ENCODE measurements at places on chromosomes 13 and 19.

GRCh38 chr19:46614114-46614722 lies 10.7 kb downstream of the PTGIR start:
- peak; percentile 93 for DNase-seq

DNA sequence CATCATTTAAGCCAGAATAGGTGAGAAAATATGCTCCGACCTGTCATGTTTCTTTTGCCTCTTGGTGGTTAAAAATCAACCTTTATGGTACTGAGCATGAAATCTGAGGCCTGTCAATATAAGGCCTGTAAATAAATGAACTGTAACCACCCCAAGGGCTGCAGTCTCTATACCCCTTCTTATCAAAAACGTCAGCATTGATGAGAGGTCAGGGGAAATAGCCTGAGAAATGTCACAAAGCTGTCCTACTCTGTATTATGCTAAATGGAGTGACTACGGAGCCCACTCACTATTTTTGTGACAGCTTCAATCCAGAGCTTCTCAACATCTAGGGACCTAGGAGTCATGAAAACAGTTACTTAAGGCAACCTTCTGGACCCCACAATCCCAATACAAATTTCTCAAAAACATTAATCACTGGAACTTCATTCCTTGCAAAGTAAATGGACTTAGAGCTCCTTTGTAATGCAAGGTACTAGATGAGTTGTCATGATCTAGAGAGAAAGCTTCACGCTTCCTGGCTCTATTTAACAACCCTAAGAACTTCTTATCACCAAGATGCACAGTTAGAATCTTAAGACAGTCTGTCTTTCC lies 2.7 kb upstream of the RAP2A start:
- no peak for DNase-seq

GRCh38 chr13:23859904-23860303 lies 29.3 kb downstream of the MIPEP start:
- DNase-seq = no peak

DNA sequence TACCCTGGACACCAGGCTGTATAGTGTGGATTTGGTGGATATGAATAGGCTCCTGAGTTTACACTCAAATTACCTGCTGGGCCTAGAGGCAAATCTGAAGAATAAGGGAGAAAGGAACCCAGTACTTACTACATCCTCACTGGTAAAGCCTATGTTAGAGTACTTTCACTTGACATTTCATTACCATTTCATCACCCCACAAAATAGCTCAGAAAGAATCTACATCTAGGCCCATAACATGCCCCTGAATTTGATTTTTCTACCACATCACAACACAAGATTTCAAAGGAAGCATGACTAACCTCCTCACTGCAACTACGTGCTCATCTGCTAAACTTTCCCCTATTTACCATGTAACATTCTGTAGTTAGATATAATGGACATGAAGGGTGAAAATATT lies 43.3 kb downstream of the VWA8 start:
- no peak for DNase-seq

DNA sequence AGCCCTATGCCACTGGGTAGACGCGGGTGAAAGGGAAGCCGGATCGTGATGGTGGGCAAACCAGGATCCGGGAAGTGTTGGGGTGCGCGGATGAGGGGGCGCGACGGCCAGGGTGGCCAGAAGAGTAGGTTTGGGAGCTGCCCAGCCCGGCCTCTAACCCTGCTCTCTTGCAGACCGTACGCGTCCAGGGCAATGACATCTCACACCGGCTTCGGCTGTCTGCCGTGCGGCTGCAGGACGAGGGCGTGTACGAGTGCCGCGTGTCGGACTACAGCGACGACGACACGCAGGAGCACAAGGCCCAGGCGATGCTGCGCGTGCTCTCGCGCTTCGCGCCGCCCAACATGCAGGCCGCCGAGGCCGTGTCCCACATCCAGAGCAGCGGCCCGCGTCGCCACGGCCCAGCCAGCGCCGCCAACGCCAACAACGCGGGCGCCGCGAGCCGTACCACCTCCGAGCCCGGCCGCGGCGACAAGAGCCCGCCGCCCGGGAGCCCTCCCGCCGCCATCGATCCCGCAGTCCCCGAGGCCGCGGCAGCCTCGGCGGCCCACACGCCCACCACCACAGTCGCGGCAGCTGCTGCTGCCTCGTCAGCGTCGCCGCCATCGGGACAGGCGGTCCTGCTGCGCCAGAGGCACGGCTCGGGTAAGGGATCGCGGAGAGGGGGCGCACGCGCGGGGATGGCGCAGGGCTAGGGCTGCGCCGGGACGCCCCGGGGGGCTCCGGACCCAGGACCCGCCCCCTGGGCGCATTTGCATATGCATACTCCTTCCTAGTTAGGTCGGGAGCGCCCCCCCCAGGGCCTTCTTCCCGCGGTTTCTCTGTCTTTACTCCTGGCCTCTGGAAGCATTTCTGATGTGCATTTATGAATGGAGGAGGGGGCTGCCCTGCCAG lies 4.1 kb downstream of the VSTM2B start:
- DNase-seq = no peak

All from sciatic nerve (tissue), 2 donors.